ENCODE measurements at places on chromosomes 5 and 9.

DNA sequence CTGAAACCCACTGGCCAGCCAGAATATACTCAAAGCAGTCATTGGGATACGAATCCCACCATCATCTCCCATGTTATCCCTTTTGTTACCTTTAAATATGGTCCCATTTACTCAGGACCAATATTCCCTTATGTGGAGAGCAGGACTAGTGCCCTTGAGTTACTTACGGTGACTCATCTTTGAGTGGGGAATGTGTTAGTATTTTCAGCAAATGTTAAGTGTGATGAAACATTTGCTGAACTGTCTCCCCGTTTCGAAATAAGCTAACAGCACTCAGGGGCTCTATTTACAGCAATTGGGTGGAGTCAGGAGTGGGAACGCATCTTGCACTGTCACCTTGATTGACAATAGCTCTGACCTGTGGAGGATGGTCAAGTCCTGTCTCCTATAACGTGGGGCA is 67.4 kb downstream of the CTSL start:
- DNase-seq, result no peak

DNA sequence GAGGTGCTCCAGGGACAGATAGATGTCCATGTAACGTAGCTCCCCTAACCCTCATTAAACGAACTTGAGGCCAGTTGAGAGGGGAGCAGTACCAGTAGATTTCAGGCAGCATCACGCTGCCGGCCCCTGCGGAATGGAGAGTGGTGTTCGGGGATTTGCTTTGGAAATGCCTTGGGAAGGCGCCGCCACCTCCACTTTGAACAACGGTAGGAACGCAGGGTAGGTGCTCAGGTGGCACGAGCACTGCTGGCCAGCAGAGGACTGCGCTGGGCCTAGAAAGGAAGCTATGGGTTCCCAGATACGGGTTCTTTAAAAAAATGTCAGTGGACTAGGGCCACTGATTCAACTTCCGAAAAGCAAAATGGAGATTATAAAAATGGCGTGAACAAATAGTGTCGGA is 271.8 kb downstream of the FANCC start:
- no peak for DNase-seq

- no peak for DNase-seq
Measured at GRCh38 chr5:181160152-181160754, 12.9 kb downstream of the OR2V2 start.

DNA sequence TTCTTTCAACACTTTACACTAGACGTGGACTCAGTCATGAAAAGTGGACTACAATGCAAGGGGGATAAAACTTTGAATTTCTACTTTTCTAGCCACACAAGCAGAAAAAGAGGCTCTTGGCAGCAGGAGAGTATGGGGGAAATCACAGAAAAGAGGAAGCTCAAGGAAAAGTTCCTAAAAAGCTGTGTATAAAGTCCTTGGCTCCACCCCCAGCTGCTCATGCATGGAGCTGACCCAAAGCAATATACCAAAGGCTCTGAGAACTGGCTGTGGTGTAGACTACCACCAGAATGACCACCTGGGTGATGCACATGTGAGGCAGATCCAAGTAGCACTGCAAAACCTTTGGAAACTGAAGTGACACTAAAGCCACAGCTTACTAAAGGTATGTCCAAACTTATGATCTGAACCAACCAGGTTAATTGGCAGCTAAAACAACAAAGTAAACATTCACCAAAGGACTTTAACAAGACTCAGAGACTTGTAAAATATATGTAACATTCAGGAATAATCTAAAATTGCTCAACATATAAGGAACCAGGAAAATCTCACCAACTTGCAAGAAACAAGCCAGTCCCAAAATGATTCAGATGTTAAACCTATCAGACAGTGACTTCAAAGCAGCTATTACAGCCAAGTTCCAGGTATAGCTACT is 55.5 kb upstream of the RASGRF2 start:
- no peak for DNase-seq

DNA sequence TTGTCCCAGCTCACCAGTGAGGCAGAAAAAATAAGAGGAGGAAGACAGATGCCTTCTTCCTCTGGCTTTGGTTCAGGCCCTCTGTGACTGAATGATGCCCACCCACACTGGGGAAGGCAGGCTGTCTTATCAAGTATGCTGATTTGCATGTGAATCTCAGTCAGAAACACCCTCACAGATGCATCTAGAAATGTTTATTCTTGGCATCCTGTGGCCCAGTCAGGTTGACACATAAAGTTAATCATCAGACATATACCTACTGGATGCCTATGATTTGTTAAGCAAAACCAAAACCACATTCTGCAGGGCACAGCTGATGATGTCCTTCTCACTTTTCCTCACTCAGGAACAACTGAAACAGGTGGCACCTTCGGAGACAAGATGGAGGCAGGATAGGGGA is 243.4 kb upstream of the KCNN2 start:
- DNase-seq, result no peak

- no peak for DNase-seq
Measured at GRCh38 chr5:132808866-132809265, 4.2 kb upstream of the SOWAHA start.

- DNase-seq, result no peak
Measured at GRCh38 chr5:107968998-107969397, 298.3 kb upstream of the EFNA5 start.

GRCh38 chr9:16206518-16206917 is 653.7 kb downstream of the CCDC171 start:
- no peak for DNase-seq

- no peak for DNase-seq
Measured at GRCh38 chr9:136695435-136695895, 8.2 kb upstream of the AGPAT2 start.

- no peak for DNase-seq
Measured at GRCh38 chr5:105536675-105537074, 1974.1 kb upstream of the NUDT12 start.

DNA sequence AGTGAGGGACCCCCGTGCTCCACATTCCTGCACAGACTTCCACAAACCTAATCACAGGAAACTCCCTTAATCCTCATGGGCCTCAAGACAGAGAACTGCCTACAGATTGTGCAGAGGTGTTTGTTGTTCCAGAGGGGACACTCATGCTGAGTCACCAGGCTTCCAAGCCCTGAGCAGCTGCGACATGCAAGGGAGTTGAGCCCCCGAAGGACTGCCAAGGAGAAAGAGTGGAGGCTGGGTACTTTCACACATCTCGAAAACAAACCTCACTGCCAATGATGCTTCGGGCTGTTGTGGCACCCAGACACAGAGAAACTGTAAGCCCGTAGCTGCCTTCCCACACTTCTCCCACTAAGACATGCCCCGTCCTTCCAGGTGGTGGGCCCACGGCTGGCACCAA is 480.8 kb downstream of the CDH12 start:
- no peak for DNase-seq

- no peak for DNase-seq
Measured at GRCh38 chr5:11519236-11519635, 385.0 kb downstream of the CTNND2 start.
